ENCODE measurements at places on chromosomes 2 and 18.

DNA sequence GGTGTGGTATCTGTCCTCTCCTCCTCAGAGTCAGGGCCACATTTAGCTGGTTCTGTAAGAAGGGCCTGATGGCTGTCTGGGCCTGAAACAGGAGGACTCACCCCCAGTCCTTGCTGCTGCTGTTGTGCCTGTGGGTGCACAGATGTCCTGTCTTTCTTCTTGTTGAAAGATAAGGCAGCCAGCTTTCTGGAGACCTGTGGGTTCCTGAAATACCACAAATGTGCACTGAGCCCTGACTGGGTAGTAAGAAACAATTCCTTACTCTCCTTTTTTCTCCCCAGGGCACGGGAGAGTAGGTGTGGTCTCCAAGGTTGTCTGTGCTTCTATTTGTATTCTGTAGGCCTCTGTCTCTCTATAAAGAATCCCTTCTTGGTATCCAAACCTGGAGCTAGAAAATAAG, 96.2 kb upstream of the DLX2 start:
- DNase-seq, result no peak

GRCh38 chr2:47849368-47849767, 56.9 kb downstream of the FBXO11 start:
- no peak for DNase-seq

DNA sequence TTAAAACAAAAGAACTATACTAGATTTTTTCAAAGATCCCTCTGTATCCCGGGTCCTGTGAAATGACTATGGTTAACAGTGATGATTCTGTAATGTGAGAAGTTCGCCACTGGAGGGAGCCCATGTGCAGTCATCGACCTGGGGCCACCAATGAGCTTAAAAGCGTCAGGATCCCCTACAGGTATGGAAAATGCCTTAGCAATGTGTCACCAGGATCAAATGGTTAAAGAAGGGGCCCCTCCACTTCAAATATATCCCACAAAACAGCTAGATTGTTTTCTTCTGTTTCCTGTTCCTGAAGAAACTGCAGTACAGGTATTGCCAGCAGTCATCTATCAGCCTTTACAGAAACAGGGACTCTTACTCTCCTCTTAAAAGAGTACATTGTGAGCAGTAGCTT, 15.3 kb downstream of the CHRNA1 start:
- DNase-seq, result peak; percentile 68

GRCh38 chr2:236694146-236694888, 124.7 kb downstream of the ACKR3 start:
- no peak for DNase-seq

DNA sequence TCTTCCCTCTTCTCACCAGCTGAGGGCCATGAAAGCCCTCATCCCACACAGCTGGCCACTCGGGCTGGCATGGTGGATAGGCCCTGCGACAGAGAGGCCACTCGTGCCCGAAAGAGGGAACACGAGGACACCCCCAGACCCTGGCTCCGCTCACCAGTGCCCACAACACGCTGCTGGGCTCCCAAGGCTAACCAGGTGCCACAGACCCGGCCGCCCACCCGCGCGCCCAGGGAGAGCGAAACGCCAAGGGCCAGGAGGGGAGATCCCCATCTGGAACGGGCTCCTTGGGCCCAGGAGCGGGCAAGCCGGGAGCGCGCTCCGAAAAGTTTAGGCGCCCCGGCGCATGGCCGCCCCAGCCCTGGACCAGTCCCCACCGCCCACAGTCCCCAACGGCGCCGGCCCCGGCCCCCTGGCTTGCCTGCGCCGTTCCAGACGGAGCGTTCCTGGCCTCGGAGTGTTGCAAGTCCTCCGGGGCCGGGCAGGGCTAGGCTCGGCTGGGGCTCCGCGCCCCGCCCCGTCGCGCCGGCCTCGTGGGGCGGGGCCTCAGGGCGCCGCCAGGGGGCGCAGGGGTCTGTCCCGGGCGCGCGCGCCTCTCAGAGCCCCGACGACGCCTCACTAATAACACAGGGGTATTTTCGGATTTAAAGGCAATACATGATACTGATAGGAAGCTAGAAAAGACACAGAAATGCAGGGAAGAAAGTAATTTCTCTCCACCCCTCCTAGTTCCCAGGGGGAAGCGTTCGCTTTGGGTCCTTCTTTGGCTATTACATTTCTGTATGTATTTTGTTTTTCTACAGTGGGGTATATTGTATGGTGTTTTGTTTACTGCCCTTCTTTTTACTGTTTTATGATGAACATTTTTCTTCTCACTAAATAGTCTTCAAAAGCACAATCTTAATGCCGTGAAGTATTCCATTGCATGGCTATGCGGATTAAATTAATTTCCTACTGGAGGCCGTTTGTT, at the start of gene TMBIM1:
Gene TMBIM1 (minus strand): TSS at position 456 of the 967 bp plus-strand sequence. CDS start 10,362 bp downstream, outside the sequence.
- DNase-seq, result peak; percentile 86

GRCh38 chr18:27903906-27904305, 273.0 kb downstream of the CDH2 start:
- DNase-seq, result no peak

DNA sequence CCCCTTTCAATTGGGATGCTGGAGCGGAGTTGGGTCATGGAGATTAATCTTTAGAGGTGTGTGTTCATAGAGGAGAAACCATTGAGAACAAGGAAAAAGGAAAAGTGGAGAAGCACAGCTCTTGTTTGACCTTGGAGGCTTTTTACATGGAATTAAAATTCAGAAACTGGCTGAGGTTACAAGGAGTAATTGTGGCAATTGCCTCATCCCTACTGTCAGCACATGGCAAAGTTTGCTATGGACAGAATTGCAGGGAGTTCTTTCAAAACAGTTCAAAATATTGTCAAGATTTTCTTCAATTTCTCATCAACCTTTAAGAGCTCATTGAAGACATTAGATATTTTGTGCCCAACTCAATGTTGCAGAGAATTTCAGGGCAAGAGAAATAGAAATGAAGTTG, 232.7 kb downstream of the SLC8A1 start:
- no peak for DNase-seq

- no peak for DNase-seq
Observed at GRCh38 chr2:96146881-96147592, 1.8 kb upstream of the DUSP2 start.

- DNase-seq, result no peak
Observed at GRCh38 chr2:196234672-196235071, 63.3 kb upstream of the STK17B start.

- peak; percentile 18 for DNase-seq
Observed at GRCh38 chr18:36419900-36420531, 122.5 kb downstream of the FHOD3 start.

- no peak for DNase-seq
Observed at GRCh38 chr18:11607906-11608305, 1.5 kb upstream of the SLC35G4 start.
